ENCODE measurements at places on chromosomes 13 and 19. TPM values are rescaled to one million over a fixed set of nuclear protein-coding genes. Genes with fewer than 3 reads are reported as not detected.

GRCh38 chr19:14418856-14419105 is 360 bp downstream of the DDX39A start:
- no peak for DNase-seq

DNA sequence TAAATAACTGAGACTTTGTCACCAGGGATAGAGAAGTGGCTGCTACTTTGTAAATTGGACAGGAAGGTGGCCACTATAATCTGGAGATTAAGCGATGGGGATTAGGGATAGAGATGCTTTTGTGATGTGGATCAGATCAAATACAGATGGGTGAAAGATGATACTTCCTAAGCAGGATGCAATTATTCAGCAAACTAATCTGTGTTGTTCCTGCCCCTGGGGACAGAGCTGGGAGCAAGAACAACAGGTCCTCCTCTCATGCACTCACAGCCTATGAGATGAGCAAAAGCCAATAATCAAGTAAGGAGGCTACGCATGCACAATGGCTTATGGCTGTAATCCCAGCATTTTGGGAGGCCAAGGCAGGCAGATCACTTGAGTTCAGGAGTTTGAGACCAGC is 4.6 kb downstream of the RGL3 start:
- DNase-seq = no peak

- no peak for DNase-seq
Observed at GRCh38 chr13:97302611-97303010, 80.5 kb downstream of the MBNL2 start.

DNA sequence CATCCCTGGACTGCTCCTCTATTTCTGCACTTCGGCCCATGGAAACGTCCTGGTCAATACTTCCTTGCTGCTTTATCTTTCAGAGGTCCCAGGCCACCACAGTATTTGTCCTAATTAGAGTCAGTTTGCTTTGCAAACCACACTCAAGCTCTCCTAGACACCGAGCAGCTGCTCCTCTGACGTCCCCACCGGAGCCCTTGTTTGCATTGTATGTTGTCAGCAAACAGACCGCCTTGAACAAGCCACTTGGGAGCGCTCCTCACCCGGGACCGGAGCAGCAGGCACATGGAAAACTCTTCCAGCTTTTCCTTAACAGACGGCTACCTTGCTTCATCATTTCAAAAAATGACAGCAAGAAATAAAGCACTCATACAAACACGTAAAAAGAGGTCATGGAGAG is 51.5 kb upstream of the GTF3A start:
- DNase-seq = no peak

GRCh38 chr19:10740798-10741197 is 22.9 kb downstream of the DNM2 start:
- no peak for DNase-seq

- no peak for DNase-seq
Observed at GRCh38 chr13:68834375-68834774, 1273.3 kb upstream of the ATXN8OS start.

GRCh38 chr19:11921852-11922495 is 2.9 kb upstream of the ZNF700 start:
- DNase-seq = no peak

GRCh38 chr19:29771708-29772414 is 39.9 kb upstream of the CCNE1 start:
- peak; percentile 9 for DNase-seq

- no peak for DNase-seq
Observed at GRCh38 chr13:76991432-76991795, 467 bp upstream of the CLN5 start.

- DNase-seq = no peak
Observed at GRCh38 chr13:37602733-37603381, 4.3 kb upstream of the POSTN start.

GRCh38 chr13:97752961-97753668 is 200.4 kb upstream of the IPO5 start:
- no peak for DNase-seq

DNA sequence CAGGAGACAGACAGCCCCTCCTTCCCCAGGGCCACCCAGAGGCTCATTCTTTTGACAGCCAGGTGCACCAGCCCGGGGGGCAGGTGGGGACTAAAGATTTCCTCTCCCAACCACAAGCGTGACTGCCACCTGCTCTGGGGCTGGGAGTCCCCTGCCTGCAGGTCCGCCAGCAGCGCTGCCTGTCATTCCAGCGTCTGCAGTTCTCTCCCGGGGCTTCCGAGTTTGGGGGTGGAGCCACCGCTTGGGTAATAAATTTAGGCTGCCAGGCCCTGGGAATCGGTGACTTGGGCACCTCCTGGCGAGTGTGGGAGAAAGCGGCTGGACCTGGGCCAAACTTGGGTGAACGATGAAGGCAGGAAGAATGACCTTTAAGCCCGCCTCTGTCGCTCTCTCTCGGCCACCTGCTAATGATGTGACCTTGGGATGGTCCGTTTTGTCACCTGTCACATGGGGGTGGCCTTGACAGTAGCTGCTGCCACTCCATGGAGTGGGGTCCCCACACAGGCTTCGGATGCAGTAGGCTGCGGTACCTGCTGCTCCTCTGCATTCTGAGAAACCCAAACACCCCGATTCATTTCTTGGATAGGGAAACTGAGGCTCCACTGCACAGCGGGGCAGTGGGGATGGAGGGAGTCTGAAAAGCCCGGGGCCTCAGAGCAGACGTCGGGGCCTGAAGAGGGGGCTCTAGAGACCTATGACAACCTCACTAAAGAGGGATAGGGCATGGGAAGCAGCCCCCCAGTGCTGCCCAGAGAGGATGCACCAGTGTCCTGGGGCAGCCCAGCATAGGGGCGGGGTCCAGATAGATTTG is 12.8 kb downstream of the FUT6 start:
- no peak for DNase-seq

The CALR3 gene
- total RNA-seq = not detected

The CEBPA gene
- total RNA-seq = 3.7 TPM

The CYP2F1 gene
- not detected for total RNA-seq

The TJP3 gene
- 1.7 TPM for total RNA-seq
